Activated CD8-positive, alpha-beta memory T cell treated with anti-CD3 and anti-CD28 coated beads for 1 hour (primary cell): ENCODE measurements at places on chromosomes 6 and 20.

GRCh38 chr20:9332791-9333479 is 181.5 kb upstream of the LAMP5 start:
- DNase-seq = no peak

GRCh38 chr6:38212116-38212515 is 392.6 kb downstream of the ZFAND3 start:
- no peak for DNase-seq

GRCh38 chr20:57298457-57298856 is 31.1 kb upstream of the SPO11 start:
- no peak for DNase-seq

GRCh38 chr6:45278367-45278766 is 49.8 kb upstream of the RUNX2 start:
- no peak for DNase-seq

- no peak for DNase-seq
These were observed 43.3 kb downstream of the SCP2D1 start for GRCh38 chr20:18856873-18857272.
